CD14-positive monocyte (primary cell): ENCODE measurements at places on chromosomes 13 and 19. TPM values are rescaled to one million over a fixed set of nuclear protein-coding genes. Genes with fewer than 3 reads are reported as not detected.

- peak; percentile 97 for DNase-seq
These were observed at the start of gene YIF1B for GRCh38 chr19:38315657-38316476. TSS of gene YIF1B (minus strand) at chr19:38315947. CDS start at chr19:38315917, 30 bp downstream.

GRCh38 chr13:43494206-43494605, 292.6 kb downstream of the ENOX1 start:
- DNase-seq, result no peak

DNA sequence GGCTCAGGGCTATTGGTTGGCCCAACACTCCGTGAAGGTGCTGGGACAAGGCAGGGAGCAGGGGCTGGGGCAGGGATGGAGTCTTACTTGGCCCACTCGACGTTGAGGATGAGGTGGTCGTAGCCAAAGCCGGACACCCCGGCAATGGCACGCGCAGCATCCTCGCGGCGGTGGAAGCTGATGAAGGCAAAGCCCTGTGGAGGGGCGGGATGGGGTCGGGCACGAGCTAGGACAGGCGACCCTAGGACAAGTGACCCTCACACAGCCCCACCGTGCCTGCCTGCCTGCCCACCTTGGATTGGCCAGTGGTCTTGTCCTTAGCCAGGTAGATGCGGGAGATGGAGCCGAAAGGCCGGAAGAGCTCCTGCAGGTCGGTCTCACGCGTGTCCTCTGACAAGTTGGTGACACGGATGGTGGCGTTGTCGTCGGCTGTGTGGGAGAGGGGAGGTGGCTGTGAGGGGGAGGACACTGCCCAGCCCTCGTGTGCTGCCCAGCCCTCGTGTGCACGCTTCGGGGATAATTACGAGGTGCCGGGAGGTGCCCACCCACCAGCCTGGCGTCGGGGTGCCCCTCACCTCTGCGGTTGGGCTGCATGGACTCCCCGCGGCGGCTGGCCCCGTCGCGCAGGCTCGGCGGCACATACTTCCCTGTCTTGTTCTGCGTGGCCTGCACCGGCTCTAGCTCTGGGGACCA, 4.0 kb downstream of the P2RY11 start:
- peak; percentile 4 for DNase-seq

- DNase-seq, result no peak
These were observed 95.1 kb downstream of the ATP11A start for GRCh38 chr13:112784811-112785482.

DNA sequence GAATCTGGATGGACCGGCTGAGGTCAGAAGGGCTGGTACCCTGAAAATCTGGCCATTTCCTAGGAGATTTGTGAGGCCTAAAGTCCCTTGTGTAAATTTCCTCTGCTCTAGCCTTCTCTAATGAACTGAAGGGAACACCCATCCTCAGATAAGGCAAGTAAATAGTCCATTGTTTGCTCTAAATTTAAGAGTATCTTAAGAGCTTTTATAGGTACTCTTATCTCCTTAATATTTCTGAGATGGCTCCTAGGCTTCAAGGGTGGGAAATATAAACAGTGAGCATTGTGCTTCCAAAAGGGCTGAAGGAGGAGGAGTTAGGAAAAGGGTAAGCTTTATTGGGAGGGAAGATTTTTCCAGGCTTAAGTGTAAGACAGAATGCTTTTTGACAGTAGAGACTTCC, 148.7 kb upstream of the EDNRB start:
- no peak for DNase-seq

GRCh38 chr19:35388277-35389054, 17.6 kb downstream of the GPR42 start:
- DNase-seq, result no peak

DNA sequence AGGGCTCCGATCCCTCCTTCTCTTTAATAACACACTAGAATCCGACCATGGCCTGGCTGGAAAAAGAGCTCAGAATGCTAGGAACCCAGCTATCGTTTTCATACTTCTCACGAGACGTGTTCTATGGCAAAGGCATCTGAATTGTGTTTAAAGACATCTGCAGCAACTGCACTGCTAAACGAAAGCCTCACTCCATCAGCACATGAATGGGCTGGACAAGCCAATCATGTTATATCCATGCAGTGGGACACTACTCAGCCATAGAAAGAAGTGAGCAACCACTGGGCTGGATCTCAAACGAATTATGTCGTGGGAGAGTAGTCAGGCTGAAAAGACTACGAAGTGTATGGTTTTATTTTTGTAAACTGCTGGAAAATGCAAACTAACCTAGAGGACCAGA, 136.1 kb downstream of the COL4A1 start:
- DNase-seq, result no peak

DNA sequence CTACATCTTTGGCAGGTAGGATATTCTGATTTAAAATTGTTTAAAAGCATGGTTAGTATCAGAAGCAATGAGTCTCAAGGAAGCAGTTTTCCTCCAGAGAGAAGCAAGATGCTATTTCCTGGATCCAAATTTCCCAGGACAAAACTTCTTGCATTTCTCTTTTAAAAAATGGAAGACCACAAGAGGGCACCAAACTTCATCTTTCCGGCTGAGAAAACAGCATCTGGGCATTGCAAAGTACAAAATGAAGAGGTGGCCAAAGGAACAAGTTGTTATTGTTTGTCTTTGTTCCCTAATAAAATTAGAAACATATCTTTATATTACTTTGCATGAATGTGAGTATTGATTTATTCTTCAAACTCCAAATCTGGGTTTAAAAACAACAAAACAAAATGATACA, 60.0 kb upstream of the LRCH1 start:
- DNase-seq, result peak; percentile 17

DNA sequence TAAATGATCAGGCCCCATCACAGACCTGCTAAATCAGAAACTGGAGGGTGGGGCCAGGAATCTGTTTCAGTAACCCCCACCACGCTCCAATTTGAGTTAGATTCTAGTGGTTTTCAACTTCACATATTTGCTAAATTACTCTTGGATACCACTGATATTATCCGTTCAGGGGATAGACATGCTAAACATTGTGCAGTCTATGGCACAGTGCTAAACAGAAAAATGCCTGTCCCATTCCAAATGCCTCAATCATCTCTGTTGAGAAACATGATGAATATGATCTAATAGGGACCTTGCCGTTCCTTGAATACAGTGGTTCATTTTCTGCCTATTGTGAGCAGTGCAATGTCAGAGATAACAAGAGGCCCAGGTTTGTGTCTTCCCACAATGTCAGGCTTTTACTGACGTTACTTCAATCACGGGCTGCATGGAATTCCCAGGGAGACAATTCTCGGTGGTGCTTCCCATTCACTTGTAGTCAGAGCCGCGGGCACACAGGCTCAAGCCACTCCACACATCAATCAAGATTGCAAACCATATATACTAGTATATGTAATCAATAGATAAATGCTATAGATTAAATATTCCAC, 52.7 kb downstream of the MYO16 start:
- no peak for DNase-seq

DNA sequence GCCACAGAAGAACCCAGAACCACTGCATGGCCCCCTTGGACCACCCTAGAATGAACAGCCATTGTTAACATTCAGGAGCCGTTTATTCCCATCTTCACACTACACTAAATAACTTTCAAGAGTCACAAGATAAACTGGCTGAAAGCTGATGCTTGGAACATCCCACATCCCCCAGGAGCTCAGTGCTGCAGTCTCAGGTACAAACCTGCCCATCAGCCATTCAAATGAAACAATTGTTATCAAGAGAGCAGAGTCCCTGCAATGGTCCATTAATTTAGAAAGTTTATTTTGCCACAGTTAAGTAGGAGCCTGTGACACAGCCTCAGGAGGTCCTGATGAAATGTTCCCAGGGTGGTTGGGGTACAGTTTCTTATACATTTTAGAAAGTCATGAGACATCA, 123.8 kb upstream of the ZNF91 start:
- no peak for DNase-seq

DNA sequence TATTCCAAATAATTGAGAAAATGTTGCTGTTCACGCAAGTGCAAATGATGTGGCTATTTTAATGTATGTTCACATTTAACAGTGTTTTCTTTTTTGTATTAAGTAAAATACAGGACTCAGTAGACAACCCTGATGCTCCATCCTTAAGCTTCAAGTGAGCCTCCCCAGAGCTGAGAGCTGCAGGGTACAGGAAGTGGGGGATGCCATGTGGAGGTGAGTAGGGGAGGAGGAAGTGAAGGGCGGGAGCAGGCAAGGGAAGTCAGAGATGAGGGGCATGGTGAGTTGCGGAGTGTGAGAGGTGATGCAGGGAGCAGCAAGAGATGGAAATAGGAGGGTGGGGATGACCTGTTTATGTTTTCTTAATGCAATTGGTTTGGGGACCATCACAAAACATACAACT, 711.0 kb downstream of the UQCRFS1 start:
- DNase-seq, result no peak

Gene CD209
- 1.8 TPM for polyA plus RNA-seq

Gene PDX1
- not detected for polyA plus RNA-seq

Gene CALM3
- polyA plus RNA-seq, result 139 and 240 TPM in 2 replicates

Gene ZNF543
- 0.29 and 0.85 TPM in 2 replicates for polyA plus RNA-seq

Gene ATP4A
- not detected in 2 replicates for polyA plus RNA-seq

Gene HS6ST3
- polyA plus RNA-seq, result not detected

Gene NLRP13
- polyA plus RNA-seq, result not detected

Gene C19orf67
- not detected for polyA plus RNA-seq
